ENCODE measurements at places on chromosomes 4 and X.

- DNase-seq, result no peak
Measured at GRCh38 chr4:41976775-41977516, 4.6 kb upstream of the DCAF4L1 start.

- DNase-seq, result no peak
Measured at GRCh38 chrX:133365871-133366611, 49.2 kb downstream of the GPC4 start.

DNA sequence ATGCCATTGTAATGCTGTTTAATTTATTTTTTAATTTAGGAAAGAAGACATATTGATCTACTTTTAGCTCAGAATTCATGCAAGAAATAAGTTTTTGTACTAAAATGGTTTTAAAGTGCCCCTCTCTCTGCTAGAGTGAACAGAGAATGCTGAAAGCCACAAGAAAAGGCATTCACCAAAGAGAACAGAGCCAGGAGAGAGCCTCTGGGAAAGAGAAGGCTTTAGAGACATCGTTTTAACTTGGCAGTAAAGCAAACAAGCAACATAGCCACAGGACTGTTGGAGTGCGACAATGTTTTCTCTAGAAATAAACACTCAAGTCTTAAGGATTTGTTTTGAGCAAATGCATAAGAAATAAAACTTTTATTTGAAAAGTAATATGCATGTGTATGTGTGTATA lies 484.1 kb upstream of the CPEB2 start:
- no peak for DNase-seq

DNA sequence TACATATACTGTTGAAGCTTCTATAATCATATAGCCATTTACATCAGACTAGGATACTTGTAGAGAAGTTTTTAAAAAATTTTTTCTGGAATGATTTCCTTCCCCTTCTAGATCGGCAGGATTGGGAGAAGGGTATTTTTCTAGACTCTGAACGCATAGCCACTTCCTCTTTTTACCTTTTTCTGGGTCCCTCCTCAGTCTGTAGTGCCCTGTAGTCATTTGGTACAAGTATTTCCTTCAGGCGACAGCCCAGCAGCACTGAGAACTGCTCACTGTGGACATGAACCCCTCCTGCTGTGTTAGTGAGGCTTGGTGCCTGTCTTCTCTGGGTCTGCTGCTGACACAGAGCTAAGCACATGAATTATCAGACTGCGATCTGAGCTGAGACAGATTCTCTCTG lies 255.4 kb downstream of the ARHGAP10 start:
- no peak for DNase-seq

DNA sequence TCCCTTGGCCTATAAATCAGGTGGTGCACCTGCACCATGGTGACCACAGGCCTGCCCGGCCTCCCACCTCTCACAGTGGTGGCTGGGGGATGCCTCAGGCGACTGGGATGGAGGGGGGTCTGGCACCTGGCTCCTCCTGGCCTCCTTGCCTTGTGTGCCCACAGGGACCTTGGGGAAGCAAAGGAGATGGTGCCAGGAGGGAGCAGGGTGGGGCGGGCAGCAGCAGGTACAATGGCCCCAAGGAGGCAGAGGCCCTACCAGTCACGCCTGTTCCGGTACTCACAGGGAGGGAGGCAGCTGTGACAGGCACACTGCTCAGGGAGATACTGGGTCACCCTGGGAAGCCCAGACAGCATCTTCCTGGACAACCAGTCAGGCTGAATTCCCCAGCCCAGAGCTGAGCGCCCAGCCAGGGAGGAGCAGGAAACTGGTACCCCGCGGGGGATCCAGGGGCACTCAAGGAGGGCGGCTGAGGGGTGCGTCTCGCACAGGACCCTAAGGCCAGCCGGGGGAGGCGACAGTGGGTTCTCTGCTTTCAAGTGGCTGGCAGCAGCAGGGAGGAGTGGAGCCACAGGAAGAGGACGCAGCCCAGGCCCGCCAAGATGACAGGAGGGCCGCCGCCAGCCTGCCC lies 1.2 kb upstream of the TREX2 start:
- DNase-seq, result no peak

DNA sequence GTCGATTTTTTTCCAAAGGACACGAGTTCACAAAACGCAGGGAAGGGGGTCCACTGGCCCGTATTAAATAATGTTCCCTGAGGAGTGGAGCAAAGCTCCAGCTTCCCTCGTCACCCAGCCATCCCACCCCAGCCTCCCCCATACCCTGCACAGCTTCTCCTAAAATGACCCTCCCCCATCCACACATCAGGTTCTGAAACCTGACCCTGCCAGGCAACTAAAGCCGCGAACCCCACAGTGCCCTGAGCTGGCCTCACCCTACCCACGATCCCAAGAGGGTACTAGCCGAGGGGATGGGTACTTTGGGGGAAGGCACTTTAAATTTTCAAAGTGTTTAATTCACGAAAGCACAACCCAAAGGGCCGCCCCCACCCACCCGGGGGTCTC lies 634 bp downstream of the APOO start:
- no peak for DNase-seq

DNA sequence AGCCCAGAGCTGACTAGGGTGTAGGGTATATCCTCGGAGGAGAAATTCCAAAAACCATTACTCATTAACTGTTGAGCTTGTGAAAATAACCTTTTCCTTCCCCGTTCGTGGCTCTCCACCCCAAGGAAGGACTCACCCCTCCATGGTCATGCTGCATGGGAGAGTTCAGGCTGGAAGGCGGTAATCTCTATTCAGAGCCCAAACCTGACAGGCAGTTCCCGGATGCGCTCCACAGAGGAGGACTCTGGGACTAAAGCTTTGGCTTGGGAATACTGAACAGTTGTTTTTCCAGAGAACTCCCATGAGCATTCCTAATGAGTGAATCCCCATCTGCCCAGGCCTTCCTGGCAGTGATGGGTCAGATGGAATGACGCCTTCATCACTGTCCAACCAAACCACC lies 125.4 kb downstream of the BCOR start:
- DNase-seq, result no peak

GRCh38 chr4:25872851-25873631 lies 10.3 kb upstream of the SEL1L3 start:
- DNase-seq, result no peak

GRCh38 chr4:173538148-173538908 lies 8.3 kb upstream of the HAND2 start:
- no peak for DNase-seq

GRCh38 chr4:78845472-78845871 lies 69.3 kb downstream of the BMP2K start:
- no peak for DNase-seq

- DNase-seq, result no peak
Measured at GRCh38 chr4:91621446-91621845, 682.3 kb upstream of the GRID2 start.

GRCh38 chrX:34546366-34546765 lies 110.7 kb downstream of the TMEM47 start:
- DNase-seq, result no peak
